ENCODE measurements at places on chromosomes 2 and 18. TPM values are rescaled to one million over a fixed set of nuclear protein-coding genes. Genes with fewer than 3 reads are reported as not detected.
A peak's percentile ranks its signal among the peaks of the same experiment; 100 is the strongest.

- H3K4me3 ChIP-seq = no peak overlapping the region
- no peaks in the 10 kb centered on the region for H3K36me3 ChIP-seq
- H3K27ac ChIP-seq = no peak overlapping the region
- no peaks in the 10 kb centered on the region for H3K27me3 ChIP-seq
Measured at GRCh38 chr2:175251425-175252041, 70.0 kb upstream of the ATP5MC3 start.

Gene TLX2
- 0.55 TPM for total RNA-seq

- no peaks in the 10 kb centered on the region for H3K4me1 ChIP-seq
- H3K27me3 ChIP-seq = no peaks in the 10 kb centered on the region
- no peak for DNase-seq
- H3K27ac ChIP-seq = no peak overlapping the region
Measured at GRCh38 chr2:229454934-229455631, 184.0 kb upstream of the PID1 start.

DNA sequence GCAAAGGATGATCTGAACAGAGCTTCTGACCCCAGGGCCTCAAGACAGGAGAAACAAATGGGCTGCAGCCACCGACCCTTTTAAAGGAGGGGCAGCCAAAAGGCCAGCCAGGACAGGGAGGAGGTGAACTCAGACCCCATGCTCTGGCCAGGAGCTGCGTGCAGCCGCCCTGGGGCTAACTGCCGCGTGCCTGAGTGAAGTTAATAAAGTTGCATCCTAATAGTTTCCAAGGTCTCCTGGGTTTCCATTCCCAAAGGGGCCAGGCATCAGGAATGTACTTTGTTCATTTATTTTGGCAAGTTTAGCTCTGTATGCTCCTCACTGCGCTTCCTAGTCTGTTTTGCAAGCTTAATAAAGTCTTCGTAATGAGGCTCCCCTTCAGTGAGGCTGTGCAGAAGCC is 60.7 kb downstream of the EN1 start:
- no peaks in the 10 kb centered on the region for H3K27me3 ChIP-seq
- H3K27ac ChIP-seq = no peak overlapping the region
- no peak for DNase-seq
- no peaks in the 10 kb centered on the region for H3K36me3 ChIP-seq
- H3K4me3 ChIP-seq = no peak overlapping the region

Gene ALPP
- not detected for total RNA-seq

GRCh38 chr18:52829876-52830405 is 489.9 kb downstream of the DCC start:
- H3K27me3 ChIP-seq = no peaks in the 10 kb centered on the region
- H3K36me3 ChIP-seq = no peaks in the 10 kb centered on the region
- no peaks in the 10 kb centered on the region for H3K4me1 ChIP-seq
- H3K4me3 ChIP-seq = no peak overlapping the region
- no peak overlapping the region for H3K27ac ChIP-seq

- no peaks in the 10 kb centered on the region for H3K4me1 ChIP-seq
- H3K4me3 ChIP-seq = no peak overlapping the region
- no peak overlapping the region for H3K27ac ChIP-seq
- no peaks in the 10 kb centered on the region for H3K36me3 ChIP-seq
Measured at GRCh38 chr18:32468147-32468845, 2.4 kb downstream of the GAREM1 start.

Gene FAM228A
- not detected for total RNA-seq

GRCh38 chr2:216653931-216654365 is 20.7 kb downstream of the IGFBP2 start:
- DNase-seq = no peak
- H3K36me3 ChIP-seq = no peaks in the 10 kb centered on the region
- H3K4me3 ChIP-seq = no peak overlapping the region

Gene ANKRD29
- total RNA-seq = 14.2 TPM

DNA sequence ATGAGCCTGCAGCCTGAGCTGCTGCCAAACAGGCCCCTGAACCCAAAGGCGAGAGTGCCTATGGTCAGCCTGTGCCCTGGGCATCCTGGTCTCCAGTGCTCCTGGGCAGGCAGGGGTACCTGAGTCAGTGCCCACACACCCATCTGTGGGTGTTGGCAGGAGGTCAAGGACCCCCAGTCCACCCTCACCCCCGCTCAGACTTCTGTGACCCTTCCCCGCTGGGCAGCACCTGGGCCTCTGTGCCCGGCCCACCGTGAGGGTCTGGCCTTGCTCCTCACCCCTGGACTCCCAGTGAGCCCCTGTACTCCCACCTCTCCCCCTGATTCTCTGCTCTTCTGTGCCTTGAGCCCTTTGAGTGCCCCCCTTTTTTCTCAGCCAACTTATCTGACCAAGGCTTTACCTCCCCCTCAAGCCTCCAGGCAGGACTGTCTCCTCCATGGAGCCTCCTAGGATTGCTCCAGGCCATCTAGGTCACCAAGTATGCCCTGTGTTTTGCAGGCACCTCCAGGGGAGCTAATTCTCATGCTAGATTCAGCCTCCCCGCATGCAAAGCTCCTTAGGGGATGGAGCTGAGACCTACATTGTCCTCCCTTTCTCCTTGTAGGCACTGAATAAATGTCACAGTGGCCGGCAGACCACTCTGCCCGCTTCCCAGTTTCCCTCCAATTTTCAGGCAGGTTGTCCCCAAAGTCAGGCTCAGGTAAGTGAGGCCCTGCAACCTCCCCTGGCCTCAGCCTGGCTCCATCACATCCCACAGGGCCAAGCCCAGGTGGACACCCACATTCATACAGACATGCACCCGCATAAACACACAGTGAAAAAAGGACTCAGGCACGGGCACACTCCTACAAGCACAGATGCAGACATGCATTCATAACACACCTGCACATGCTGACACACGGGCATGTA is 21.9 kb upstream of the PTMA start:
- no peaks in the 10 kb centered on the region for H3K36me3 ChIP-seq
- no peak overlapping the region for H3K4me3 ChIP-seq
- no peaks in the 10 kb centered on the region for H3K4me1 ChIP-seq
- no peaks in the 10 kb centered on the region for H3K27me3 ChIP-seq
- DNase-seq = no peak
- no peak overlapping the region for H3K27ac ChIP-seq

GRCh38 chr2:235032466-235032865 is 80.6 kb downstream of the SH3BP4 start:
- no peak for DNase-seq
- H3K27ac ChIP-seq = no peak overlapping the region
- no peak overlapping the region for H3K4me3 ChIP-seq
- H3K36me3 ChIP-seq = no peaks in the 10 kb centered on the region

GRCh38 chr2:41142478-41142877 is 690.6 kb upstream of the SLC8A1 start:
- no peak overlapping the region for H3K4me3 ChIP-seq
- no peak overlapping the region for H3K27ac ChIP-seq
- DNase-seq = no peak
- no peaks in the 10 kb centered on the region for H3K36me3 ChIP-seq

GRCh38 chr18:21650311-21650710 is 38.2 kb downstream of the SNRPD1 start:
- no peaks in the 10 kb centered on the region for H3K4me1 ChIP-seq
- DNase-seq = no peak
- H3K27me3 ChIP-seq = no peaks in the 10 kb centered on the region
- H3K4me3 ChIP-seq = no peak overlapping the region
- H3K36me3 ChIP-seq = no peaks in the 10 kb centered on the region

DNA sequence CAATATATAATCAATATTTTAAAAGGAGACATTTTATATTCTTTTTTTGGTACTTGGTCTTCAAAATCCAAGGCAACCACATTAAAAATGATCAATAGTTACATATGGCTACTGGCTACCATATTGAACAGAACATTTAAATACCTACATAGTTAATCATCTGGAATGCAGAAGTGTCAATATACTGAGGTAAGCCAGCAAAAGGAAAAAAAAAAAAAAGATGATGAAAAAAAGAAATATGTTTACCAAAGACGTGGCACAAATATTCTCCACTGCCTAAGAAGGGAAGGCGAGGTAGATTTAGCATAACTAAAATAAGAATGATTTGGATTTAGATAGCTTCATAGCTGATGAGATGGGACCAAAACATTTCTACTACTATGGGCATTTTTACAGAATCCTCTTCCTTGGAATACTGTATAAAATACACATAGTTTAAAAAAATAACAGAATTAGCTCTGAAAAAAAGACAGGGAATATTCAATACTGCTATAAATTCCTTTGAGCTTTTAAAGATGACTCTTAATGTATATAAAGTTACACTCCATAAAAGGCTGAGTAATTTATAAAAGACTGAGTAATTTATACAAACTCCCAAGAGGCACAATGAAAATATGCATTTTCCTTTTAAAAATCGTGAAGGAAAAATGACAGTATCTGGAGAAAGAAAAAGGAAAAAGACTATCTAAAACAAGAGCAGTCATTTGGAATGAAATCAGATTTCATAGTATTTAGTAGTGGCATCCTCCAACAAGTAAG is 63.5 kb downstream of the CDH2 start:
- no peak overlapping the region for H3K4me3 ChIP-seq
- H3K4me1 ChIP-seq = no peaks in the 10 kb centered on the region
- H3K27me3 ChIP-seq = no peaks in the 10 kb centered on the region
- DNase-seq = no peak

DNA sequence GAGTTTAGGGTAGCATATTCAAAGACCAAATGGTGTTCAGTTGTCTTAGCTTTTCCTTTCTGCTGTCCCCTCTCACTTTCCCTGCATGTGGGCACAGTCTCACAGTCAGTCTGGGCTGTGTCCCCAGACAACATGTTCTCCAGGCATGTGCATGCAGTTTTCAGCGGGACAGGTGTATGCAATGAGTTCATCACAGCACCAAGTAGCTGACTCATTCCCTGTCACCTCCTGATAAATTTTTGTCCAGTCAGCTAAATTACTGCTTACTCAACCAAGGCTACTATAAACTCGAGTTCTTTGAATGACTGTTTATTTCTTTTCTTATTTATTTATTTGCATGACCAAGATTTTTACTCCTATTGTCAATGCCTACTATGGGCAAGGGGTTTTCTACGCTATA is 148.8 kb upstream of the CDH19 start:
- DNase-seq = no peak
- H3K36me3 ChIP-seq = no peaks in the 10 kb centered on the region
- no peaks in the 10 kb centered on the region for H3K4me1 ChIP-seq
- H3K27me3 ChIP-seq = no peaks in the 10 kb centered on the region

Gene OSR1
- 26.2 TPM for total RNA-seq

- H3K27ac ChIP-seq = no peak overlapping the region
- no peaks in the 10 kb centered on the region for H3K27me3 ChIP-seq
- H3K4me1 ChIP-seq = no peaks in the 10 kb centered on the region
- no peak overlapping the region for H3K4me3 ChIP-seq
Measured at GRCh38 chr18:77392321-77392720, 142.7 kb downstream of the GALR1 start.

GRCh38 chr2:42853549-42854206 is 61.3 kb upstream of the HAAO start:
- H3K27me3 ChIP-seq = no peaks in the 10 kb centered on the region
- no peak for DNase-seq
- H3K36me3 ChIP-seq = no peaks in the 10 kb centered on the region

DNA sequence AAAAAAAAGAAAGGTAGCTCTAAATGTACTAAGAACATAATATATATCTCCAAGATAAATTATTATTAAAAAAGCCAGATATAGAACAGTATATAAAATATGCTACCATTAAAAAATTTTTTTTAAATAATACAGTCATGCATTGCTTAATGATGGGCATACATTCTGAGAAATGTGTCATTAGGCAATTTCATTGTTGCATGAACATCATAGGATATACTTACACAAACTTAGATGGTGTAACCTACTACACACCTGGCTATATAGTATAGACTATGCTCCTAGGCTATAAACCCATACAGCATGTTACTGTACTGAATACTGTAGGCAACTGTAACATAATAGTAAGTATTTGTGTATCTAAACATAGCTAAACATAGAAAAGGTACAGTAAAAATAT is 18.3 kb upstream of the LAPTM4A start:
- H3K27ac ChIP-seq = peak overlapping the region; percentile 87
- DNase-seq = no peak
- no peak overlapping the region for H3K4me3 ChIP-seq
- H3K4me1 ChIP-seq = no peaks in the 10 kb centered on the region

Gene CD8B2
- total RNA-seq = 0.07 TPM

DNA sequence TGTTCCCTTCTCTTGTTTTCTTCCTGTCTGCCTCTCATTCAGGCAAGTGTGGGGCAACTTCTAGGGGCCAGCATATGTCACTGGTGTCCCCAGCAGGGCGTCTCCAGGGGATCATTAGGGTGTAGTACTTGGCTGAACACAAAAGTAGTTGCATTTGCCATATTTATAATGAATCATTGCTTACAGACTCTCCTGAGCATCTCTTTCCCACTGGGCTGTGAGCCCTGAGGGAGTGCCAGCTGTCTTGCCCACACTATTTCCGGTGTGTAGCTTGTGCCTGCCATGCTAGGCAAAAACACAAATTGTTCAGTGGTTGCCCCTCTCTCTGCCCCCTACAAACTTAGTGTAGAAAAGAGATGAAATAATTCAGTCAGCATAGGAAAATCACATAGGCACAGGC is 40.8 kb upstream of the SCLY start:
- no peak overlapping the region for H3K4me3 ChIP-seq
- no peaks in the 10 kb centered on the region for H3K36me3 ChIP-seq
- DNase-seq = no peak
- no peaks in the 10 kb centered on the region for H3K4me1 ChIP-seq
- H3K27ac ChIP-seq = no peak overlapping the region
- no peaks in the 10 kb centered on the region for H3K27me3 ChIP-seq

DNA sequence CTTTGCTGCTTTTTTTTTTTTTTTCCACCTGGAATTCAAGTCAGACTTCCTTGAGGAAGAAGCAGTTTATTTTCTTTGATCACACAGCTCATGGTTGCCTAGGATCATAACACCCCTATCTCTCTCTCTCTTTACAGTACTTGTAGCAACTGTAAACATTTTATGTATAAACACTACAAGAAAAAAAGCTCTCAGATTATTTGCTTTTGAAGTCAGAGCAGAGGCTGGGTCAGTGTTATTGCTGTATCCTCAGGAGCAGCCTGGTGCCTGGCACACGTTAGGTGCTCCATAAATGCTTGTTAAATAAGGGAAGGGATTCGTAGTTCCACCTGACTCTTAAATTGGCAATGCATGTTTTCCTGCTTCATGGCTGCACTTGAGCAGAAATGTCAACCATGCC is 221.2 kb downstream of the TGIF1 start:
- H3K4me3 ChIP-seq = no peak overlapping the region
- no peak overlapping the region for H3K27ac ChIP-seq
- H3K36me3 ChIP-seq = no peaks in the 10 kb centered on the region
- no peak for DNase-seq

DNA sequence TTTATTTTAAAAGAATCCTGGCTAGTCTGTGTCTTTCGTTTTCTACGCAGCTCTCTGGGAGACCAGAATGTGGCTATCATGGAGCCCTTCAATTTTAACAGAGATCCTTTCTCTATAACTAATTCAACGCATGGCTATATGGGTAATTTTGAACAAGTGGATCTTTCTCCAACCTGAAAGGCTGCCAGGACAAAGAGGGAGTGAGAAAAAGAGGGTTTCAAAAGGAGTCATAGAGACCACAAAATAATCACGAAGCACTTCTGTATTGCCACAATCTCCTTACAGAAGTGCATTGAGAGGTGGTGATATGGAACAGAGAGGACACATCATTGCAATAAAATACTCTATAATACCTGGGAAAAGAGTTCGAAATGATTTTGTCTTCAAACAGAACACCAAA is 21.7 kb upstream of the CDH2 start:
- no peaks in the 10 kb centered on the region for H3K27me3 ChIP-seq
- H3K4me1 ChIP-seq = no peaks in the 10 kb centered on the region
- H3K36me3 ChIP-seq = no peaks in the 10 kb centered on the region
- H3K4me3 ChIP-seq = no peak overlapping the region
- no peak overlapping the region for H3K27ac ChIP-seq

- no peak for DNase-seq
- H3K27ac ChIP-seq = no peak overlapping the region
- H3K4me1 ChIP-seq = no peaks in the 10 kb centered on the region
- H3K4me3 ChIP-seq = no peak overlapping the region
- H3K36me3 ChIP-seq = no peaks in the 10 kb centered on the region
Measured at GRCh38 chr2:176293334-176293733, 24.1 kb downstream of the MTX2 start.
